Activated naive CD4-positive, alpha-beta T cell treated with anti-CD3 and anti-CD28 coated beads, Interleukin-2, amount 10 ng/mL, durations not matched to agents 7 days and 5 days (primary cell): ENCODE measurements at places on chromosomes 2 and 18.

GRCh38 chr2:231306791-231307393, 88.6 kb upstream of the B3GNT7 start:
- DNase-seq, result no peak

GRCh38 chr2:241195506-241196130, 7.1 kb downstream of the ANO7 start:
- no peak for DNase-seq

GRCh38 chr18:75183524-75183923, 25.4 kb downstream of the PTGR3 start:
- no peak for DNase-seq

- DNase-seq, result no peak
These were observed 322.3 kb upstream of the EPAS1 start for GRCh38 chr2:45974762-45975408.

DNA sequence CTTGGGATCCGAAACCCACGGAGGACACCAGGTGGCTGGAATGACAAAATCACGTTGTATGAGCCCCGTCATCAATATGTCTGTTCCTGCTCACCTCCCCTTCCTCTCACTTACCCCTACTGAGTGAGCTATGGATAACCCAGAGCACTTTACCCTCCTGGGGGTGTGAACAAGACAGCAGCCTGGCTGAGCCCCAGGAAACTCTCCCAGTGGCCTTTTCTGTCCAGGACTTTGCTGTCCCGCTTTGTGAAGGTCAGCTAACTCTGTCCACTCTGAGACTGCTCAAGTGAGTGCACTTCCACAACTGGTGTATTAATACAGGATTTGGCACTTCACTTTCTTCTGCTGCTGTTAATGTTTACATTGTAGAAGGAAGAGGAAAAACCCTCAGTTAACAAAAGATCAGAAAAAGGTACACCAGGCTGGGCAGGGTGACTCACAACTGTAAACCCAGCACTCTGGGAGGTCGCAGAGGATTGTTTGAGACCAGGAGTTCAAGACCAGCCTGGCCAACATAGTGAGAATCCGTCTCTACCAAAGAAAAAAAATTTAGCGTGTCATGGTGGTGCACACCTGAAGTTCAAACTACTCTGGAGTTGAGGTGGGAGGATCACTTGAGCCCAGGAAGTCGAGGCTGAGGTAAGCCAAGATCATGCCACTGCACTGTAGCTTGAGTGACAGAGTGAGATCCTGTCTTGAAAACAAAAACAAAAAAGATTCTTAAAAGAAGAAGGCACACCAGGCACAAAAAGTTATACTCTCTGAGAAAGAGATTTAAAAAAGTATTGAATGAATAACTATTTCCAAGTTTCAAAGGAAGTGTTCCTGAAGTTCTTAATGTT, 90.3 kb downstream of the CLHC1 start:
- DNase-seq, result peak; percentile 32

DNA sequence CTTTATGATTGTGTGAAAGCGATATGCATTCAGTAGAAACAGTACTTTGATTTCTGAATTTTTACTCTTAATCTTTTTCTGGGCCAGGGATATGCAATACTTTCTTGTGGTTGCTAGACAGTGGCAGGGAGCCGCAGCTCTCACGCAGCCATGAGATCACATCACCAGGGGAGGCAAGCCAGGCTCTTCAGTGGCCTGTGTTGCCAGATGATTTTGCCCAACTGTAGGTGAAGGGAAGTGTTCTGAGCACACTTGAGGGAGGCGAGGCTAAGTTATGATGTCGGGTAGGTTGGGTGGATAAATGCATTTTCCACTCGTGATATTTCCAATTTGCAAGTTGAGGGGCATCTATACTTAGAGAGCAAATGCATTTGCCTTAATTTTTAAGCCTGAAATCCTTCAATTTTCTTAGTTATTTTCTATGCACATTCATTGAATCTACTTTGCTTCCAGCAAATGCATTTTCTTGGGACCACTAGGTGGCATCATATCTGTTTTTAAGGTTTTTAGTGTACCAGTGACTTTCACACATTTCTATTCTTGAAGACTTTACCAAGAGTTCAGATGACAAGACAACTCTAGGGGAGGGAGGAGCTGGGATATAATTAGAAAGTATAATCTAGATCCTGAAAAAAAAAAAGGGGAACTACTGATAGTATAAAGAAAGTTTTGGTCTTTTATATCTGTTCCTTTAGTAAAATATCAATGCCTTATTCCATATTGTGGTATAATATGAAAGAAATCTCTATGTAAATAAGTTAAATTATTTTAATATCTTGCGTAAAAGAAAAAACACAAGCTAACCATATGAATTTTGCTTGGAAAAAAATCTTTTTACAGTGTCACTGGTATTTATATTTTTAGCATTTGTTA, 643.3 kb downstream of the SOCS6 start:
- no peak for DNase-seq

DNA sequence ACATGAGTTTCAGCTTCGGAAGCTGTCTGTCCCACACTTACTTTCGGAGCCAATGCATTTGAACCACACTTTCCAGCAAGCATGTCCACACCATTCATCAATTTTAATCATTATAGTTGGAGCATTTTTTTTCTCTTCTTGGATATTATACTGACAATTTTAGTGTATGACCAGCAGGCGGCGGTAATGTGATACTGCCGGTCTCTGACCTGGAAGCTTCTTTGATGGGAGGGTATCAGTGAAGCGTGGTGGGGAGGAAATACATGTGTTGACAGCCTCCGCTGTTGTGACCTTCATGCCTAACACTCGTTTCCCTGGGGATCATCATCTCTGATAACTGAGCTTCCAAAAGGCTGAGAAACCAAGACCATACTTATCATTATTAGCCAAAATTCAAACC, 231.7 kb downstream of the GBX2 start:
- DNase-seq, result no peak

DNA sequence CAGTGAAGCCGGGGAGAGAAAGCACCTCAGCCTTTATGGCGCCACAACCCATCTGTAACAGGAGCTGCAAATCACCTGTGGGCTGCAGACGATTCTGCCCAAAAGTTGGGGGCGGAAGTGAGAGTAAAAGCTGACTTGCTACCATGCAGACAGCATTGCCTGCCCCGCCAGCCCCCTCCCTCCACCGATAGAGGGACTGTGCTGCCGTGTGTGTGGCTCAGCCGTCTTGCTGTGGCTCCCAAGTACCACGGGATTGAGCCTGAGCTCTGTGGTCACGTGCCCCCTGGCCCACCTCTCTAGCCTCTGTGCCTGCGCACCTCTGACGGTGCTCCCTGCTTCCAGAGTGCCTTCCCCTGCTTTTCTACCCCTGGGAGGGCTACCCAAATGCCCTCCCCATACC, 79.6 kb downstream of the GLI2 start:
- DNase-seq, result no peak

DNA sequence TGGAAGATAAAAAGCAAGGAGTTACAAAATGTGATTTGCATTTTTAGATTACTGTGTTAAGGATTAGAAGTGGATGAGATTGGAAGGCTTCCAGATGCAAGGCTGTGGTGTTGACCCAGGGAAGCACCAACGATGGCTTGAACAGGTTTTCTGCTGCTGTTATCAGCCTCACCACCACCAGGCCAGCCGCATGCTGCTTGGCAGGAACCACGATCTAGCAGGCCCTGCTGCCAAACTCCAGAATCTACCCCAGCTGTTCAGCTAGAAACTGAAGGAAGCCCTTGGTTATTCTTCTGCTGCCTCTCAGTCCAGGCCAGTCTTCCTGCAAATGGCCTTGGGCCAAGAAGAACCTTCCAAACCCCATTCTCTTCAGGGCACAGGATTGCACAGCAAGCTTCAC, 133.9 kb downstream of the MTCL1 start:
- no peak for DNase-seq

DNA sequence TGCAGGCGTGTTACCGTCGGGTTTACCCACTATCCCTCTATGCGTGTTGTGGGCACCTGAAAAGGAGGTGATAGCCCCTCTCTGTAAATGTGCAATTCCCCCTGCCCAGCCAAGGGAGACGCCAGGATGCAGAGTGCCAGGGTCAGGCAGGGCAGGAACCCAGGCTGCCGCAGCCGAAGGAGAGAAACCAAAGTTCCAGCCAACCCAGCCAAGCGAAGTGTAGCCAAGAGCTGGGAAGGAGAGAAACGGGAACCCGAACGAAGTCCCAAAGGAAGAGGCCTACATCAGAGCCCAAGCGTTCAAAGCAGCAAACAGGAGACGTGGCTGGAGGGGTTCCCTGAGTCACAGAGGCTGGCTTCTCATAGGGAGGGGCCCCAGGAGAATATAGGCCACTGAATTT, 24.2 kb upstream of the SPR start:
- DNase-seq, result no peak

DNA sequence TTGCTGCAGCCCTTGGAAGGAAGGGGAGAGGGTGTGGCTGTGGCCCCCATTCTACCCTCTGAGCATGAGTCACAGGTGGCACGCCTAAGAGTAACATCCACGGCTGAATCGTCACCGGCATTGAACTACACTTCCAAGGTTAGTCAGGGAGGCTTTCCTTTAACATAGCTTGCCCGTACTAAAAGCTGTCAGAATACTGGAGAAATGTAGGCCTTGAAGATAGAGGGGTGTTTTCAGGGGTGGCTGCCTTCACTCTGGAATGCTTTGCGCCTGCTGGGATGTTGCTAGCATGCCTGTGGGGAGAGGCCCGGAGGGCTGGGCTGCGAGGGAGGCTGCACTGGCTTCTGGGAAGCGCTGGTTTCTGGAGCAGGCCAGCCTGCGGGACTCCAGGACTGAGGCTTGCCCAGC, 333.7 kb downstream of the AGAP1 start:
- DNase-seq, result no peak

DNA sequence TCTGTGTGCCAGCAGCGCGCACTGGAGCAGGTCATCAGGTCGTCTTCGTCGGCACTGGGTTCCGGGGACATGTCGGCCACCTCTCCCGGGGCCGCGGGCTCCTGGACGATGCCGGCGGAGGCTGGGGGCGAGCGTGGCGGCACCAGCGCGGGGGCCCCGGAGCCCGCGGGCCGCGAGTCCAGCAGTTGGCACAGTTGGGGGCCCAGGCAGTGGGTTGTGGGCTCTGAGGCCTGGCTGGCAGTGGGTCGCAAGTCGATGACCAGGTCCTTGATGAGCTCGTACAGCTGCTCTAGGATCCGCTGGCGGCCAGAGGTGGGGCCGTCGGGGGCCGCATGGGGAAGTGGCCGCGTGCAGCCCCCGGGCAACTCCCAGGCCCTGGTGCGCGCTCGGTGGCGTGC, 300.5 kb downstream of the CCDC74A start:
- DNase-seq, result no peak

- DNase-seq, result peak; percentile 79
These were observed 219.9 kb downstream of the SH3RF3 start for GRCh38 chr2:109348671-109349502.

DNA sequence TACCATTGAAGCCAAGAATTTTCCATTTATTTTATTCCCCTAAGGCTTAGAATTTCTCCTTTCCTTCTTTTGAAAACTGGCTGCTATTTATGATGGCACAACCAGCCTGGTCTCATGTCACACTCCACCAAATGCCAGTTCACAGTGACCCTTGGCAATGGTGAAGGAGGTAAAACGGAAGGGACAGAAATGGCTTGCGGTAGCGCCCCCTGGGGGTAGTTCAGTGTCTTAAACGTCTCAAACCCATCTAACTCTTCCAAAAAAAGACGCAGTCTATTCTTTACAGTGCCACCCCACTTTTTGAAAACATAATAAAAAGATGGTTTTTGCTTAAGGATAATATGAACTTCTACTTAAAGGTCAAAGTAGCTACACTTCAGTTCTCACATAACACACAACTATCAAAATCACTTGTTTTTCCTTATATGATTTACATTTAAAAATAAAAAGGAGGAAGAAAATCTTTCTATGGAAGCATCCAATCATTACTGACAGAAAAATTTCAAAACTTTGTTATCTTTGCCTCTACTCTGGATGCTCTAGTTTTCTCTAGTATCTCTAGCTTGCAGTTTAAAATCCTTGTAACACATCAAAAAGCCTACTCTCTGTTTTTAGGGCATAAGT, 28.0 kb downstream of the PNO1 start:
- peak; percentile 67 for DNase-seq

DNA sequence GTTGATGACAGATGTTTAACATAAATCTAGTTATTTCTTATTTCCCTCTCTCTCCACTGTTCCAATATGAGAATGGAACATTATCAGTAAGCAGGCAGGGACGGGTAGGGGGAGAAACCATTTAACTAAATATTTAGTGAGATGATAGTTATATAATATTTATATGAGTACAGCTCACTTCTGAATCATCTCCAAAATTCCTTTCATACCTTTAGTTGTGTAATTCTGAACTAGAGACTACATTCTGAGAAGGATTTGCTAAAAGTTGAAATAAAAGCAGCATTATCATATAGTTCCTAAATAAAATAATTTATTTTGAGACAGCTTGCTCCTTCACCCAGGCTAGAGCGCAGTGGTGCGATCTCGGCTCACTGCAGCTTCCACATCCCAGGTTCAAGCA, 41.4 kb downstream of the B4GALT6 start:
- DNase-seq, result no peak

GRCh38 chr18:51168026-51168742, 29.3 kb downstream of the MEX3C start:
- no peak for DNase-seq

- DNase-seq, result no peak
These were observed 13.2 kb downstream of the ASB18 start for GRCh38 chr2:236250909-236251579.

GRCh38 chr2:37984589-37984988, 59.5 kb downstream of the RMDN2 start:
- DNase-seq, result no peak

DNA sequence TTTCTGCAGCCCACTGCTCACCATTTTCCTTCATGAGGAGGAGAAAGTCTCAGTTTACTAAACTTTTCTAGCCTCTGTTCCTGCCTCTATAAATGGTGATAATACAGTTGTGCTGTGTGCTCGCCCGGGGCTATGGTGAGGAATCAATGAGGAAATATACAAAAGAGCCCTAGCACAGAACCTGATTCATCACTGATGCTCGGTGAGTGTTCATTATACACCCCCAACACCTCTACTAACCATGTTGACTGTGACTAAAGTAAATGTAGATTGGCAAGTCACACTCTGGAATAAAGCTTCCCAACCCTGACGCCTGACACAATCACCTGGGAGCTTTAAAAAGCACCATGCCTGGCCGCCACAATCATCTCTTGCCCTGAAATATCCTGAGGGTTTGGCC, 118.8 kb upstream of the CYP1B1 start:
- DNase-seq, result no peak

DNA sequence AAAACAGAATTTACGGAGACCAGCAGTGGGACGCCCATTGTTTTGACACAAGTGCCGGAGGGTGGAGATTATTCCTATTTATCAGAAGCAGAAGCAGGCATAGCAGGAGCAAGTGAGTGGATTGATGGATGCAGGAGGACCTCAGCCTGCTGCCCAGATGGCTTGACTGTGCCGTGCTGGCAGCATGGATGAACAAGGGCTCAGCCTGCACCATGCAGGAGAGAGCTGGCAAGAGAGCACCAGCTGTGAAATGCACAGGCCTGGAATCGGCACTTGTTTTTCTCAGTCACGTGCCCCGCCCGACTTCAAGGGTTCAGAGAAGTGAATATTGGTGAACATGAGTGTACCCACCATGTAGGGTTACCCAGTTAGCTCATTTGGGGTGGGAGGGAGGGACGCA, 4.0 kb downstream of the IL1R2 start:
- no peak for DNase-seq

- DNase-seq, result no peak
These were observed 74.9 kb downstream of the ATP8B1 start for GRCh38 chr18:57727952-57728807.
